ENCODE measurements at places on chromosomes 3 and 15. TPM values are rescaled to one million over a fixed set of nuclear protein-coding genes. Genes with fewer than 3 reads are reported as not detected.

Gene ARL13B
- total RNA-seq: 12.9 TPM

Gene TNFAIP8L3
- not detected for total RNA-seq

DNA sequence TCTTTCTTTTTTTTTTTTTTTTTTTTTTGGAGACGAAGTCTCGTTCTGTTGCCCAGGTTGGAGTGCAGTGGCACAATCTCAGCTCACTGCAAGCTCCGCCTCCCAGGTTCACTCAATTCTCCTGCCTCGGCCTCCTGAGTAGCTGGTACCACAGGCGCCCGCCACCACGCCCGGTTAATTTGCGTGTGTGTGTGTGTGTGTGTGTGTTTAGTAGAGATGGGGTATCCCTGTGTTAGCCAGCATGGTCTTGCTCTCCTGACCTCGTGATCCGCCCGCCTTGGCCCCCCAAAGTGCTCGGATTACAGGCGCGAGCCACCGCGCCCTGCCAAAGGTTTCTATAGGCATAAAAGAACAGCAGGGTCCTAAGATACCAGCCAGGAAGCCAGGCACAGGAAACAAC lies 261.0 kb upstream of the CCDC54 start:
- DNase-seq: no peak

DNA sequence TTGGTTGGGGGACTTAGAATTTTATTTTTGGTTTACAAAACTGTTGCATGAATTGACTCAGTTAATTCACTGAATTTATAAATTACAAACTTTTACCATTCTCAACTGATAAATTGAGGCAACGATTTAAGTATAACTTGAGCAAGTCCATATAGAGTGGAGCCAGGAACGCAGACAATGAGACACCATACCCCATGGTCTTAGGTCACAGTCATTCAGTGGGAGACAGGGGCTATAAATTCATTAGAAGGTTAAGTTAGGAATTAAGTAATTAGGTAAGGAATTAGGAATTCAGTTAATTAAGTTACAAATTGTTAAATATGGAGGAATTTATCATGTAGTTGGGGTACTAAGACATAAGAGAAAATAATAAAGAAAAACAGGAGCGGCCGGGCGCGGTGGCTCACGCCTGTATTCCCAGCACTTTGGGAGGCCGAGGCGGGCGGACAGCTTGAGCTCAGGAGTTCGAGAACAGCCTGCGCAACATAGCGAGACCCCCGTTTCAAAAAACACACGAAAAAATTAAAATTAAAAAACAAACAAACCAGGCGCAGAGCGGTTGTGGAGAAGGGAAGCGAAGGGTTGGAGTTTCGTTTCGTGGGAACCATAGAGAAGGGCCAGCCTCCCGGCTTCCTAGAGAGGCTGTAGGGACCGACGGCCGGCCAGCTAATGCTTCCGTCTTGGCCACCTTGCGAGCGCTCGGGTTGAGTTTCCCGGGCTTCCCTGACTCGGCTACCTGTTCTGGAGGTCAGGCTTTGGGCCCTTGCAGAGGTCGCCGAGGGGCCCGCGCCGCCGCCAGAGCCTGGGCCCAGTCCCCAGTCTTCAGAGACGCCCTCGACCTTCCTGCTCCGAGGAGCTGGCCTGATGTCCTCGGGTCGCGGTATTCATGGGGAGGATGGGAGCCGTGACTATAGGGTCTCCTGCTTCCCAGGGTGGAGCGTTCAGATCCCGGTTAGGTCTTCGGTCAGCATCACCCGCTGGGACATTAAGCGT lies at the start of gene ZNF619:
Gene ZNF619 (plus strand): TSS at position 645 of the 993 bp plus-strand sequence. CDS start 858 bp downstream, outside the sequence.
- peak; percentile 84 for DNase-seq

Gene STAB1
- 4.5 TPM for total RNA-seq

All from B cell (primary cell).